Suprapubic skin (tissue), 4 donors: ENCODE measurements at places on chromosomes 12 and 14. TPM values are rescaled to one million over a fixed set of nuclear protein-coding genes. Genes with fewer than 3 reads are reported as not detected.

DNA sequence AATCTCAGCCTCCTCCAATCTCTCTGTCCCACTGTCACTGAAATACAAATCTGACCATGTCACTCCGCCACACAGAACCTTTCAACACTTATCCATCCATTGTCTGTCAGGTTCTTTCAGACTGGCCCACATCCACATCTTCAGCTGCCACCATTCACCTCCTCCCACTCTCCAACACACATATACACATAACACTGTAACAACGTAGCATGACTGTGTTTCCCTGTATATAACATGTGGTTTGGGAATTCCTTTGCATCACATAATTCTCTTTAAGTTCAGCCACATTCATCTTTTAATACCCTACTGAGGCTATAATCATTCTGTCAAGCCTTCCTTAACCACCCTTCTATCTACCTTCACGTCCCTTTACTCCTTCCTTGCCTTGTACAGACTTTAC is 99.2 kb downstream of the PPP2R5E start:
- no peaks in the 10 kb centered on the region for H3K27me3 ChIP-seq
- H3K36me3 ChIP-seq, result no peaks in the 10 kb centered on the region
- DNase-seq, result no peak
- H3K4me1 ChIP-seq, result peaks cover under 1% of the 10 kb centered on the region
- H3K4me3 ChIP-seq, result no peak overlapping the region

GRCh38 chr12:89951694-89952060 is 243.0 kb upstream of the ATP2B1 start:
- peaks cover 32% of the 10 kb centered on the region for H3K4me1 ChIP-seq
- no peak for DNase-seq
- H3K27me3 ChIP-seq, result no peaks in the 10 kb centered on the region
- no peak overlapping the region for H3K27ac ChIP-seq

Gene HHIPL1
- total RNA-seq, result 0.91 TPM

Gene PTPRB
- 2.0 TPM for total RNA-seq

Gene TUNAR
- not detected for total RNA-seq

DNA sequence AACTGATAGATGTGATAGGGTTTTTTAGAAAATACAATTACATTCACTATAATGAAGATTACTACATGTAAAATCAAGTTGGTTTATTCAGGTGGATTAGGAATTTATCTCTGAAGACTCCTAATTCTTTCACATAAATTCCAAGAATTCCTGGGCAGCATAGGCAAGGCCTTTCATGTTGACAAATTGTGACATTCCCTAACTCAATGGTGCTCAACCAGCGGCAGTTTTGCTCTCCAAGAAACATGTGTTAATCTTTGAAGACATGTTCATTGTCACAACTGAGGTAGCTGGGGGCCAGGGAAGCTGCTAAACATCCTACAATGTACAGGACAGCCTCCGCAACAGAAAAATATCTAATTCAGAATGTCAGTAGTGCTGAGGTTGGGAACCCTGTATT is 46.3 kb downstream of the PTPRQ start:
- no peaks in the 10 kb centered on the region for H3K27me3 ChIP-seq
- H3K4me1 ChIP-seq, result no peaks in the 10 kb centered on the region
- no peak overlapping the region for H3K4me3 ChIP-seq

Gene UBE2N
- total RNA-seq, result 58.1 TPM

DNA sequence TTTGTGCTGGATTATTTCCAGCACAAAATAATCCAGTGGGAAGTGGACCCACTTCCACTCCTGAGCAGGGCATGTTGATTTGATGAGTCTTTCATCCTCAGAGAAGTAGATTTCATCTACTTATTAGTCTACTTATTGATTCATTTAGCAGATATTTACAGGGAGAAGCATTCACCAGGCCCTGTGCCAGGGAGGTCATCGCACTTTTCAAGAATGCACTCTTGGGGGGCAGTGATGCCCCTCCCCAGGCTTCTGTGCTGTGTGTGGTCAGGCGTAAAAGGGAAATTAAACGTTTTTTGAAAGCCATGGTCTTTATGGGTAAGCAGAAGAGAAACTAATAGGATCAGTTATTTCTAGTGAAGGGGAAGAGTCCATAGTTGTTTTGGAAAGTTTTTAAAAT is 610.7 kb upstream of the TMEM132C start:
- H3K27ac ChIP-seq, result no peak overlapping the region
- H3K36me3 ChIP-seq, result no peaks in the 10 kb centered on the region
- DNase-seq, result no peak
- H3K4me3 ChIP-seq, result no peak overlapping the region

GRCh38 chr14:68404146-68404527 is 388.7 kb downstream of the ZFP36L1 start:
- DNase-seq, result no peak
- peak overlapping the region; percentile 45 for H3K27ac ChIP-seq
- no peaks in the 10 kb centered on the region for H3K36me3 ChIP-seq
- H3K27me3 ChIP-seq, result no peaks in the 10 kb centered on the region
- no peak overlapping the region for H3K4me3 ChIP-seq
- H3K4me1 ChIP-seq, result peaks cover 71% of the 10 kb centered on the region

Gene CAMKK2
- 18.4 TPM for total RNA-seq

Gene SERPINA9
- total RNA-seq, result 11.0 TPM

DNA sequence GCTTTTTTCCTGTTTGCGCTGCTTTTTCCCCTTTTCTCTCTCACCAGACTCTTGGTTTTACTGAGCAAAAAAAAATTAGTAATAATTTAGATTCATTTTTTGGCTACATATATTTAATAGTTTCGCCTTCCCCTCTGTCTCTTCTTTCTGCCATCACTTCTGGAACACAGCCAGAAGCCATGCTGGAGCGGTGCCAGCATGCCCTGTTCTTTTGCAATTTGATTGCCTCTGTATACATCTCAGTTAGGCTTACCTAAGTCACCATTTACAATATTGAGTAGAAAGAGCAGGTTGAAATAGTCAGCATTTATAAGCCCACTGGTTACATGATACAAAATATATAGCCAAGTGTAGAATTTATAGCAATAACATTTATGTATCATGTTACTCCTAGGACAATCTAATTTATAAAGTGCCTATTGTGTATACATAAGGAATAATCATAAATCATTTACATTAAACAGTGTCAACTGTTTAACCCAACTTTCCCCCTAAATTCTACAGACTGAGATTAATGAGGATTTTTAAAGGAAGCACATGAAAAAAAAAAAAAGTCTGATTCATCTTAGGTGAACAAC is 413.8 kb upstream of the SOX5 start:
- H3K36me3 ChIP-seq, result no peaks in the 10 kb centered on the region
- no peak for DNase-seq
- H3K27ac ChIP-seq, result no peak overlapping the region

Gene FOXA1
- total RNA-seq, result 4.8 TPM

DNA sequence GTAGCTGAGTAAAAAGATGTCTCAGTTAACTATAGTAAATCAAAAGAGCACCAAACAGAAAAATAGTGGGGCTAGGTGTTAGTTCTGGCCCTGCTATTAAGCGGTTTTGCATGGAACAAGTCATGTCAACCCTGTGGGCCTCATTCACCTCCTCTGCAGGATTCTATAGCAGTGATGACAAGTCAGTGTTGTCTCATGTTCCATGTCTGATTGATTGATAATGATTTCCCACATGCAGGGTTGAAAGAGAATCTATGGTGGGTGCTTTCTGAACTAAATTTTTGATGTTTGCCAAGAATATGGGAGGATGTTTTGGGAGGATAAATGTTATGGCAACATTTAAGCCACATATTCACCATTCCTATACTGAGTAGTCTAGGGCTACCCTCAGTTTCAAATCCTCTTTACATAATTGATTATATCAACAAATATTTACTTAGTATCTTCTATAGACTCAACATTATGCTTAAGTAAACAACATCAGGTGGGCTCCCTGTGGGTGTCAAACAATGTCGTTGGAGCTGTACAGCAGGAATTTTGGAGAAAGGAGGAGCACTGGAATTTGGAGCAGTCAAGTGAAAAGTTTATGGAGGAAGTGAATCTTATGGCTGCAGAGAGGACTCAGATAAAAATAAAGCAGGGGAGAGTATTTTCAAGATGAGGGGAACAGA is 48.6 kb downstream of the IRAK3 start:
- no peak overlapping the region for H3K27ac ChIP-seq
- no peak for DNase-seq
- no peaks in the 10 kb centered on the region for H3K27me3 ChIP-seq
- H3K36me3 ChIP-seq, result no peaks in the 10 kb centered on the region
- no peak overlapping the region for H3K4me3 ChIP-seq

DNA sequence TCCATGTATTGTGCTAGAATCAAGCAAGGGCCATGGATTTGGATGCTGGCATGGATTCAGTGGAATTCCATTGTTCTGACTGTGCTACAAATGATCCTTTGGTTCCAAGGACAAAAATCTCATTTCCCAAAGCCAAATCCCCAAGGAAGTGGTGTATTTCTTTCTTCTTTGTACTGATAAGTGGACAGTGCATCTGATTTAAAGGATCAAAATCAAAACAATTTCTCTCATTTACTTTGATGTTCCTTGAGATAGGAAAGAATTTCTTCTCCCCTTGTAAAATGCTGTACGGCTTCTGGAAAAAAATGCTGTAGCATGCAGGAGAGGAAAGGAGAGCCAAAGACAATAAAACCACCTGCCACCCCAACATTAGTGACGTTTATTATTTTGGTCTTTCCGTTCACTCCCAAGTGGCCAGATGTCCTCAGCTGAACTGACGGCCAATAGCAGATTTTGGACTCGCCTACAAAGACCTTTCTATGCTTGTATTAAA is 185.7 kb downstream of the PRKD1 start:
- H3K36me3 ChIP-seq, result no peaks in the 10 kb centered on the region
- no peaks in the 10 kb centered on the region for H3K27me3 ChIP-seq
- peaks cover 11% of the 10 kb centered on the region for H3K4me1 ChIP-seq

GRCh38 chr12:16454481-16454880 is 107.0 kb downstream of the MGST1 start:
- no peaks in the 10 kb centered on the region for H3K36me3 ChIP-seq
- no peak for DNase-seq
- no peak overlapping the region for H3K4me3 ChIP-seq
- H3K4me1 ChIP-seq, result no peaks in the 10 kb centered on the region
